ENCODE measurements at places on chromosomes 1 and 21.

GRCh38 chr21:44458971-44459711 lies 3.8 kb downstream of the LRRC3 start:
- no peak for DNase-seq

GRCh38 chr1:43446881-43447835 lies 6.6 kb downstream of the HYI start:
- no peak for DNase-seq

DNA sequence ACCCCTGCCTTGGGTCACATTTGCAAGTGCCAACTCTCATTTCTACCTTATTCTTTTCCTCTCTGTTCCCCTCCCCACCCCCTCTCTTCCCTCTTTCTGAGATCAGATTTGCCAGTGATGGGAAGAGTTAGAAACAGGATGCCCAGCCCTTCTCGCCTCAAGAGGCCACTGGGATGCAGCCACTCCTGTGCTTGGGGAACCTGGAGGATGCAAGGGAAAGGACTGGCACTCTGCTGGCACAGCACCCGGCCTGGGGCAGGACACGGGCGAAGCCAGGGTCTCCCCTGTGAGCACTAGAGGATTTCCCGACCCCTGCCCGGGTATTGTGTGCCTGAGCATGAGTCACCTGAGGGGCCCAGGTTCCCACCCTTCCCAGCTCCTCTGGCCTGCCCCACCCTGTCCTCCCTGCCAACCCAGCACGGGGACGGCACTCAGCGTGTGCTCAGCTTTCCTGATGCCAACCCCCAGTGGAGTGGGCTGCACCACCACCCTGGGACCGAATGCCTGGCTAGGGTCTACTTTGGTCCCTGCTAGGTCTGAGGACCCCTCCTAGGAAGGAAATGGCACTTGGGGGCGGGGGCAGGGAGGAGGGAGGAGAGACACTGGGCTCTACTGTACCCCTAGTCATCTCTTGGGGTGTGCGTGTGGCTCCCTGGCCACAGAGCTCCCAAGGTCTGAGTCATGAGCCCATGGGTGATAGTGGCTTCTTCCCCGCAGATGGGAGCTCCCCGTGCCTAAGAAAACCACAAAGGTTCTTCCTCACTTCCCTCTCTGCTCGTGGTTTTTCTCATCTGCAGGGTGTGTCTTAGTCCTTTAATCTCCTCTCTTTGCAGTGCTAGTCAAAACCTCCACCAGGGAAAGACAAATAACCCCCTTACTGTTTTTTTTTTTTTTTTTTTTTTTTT lies 12.4 kb downstream of the LMNA start:
- peak; percentile 93 for DNase-seq

DNA sequence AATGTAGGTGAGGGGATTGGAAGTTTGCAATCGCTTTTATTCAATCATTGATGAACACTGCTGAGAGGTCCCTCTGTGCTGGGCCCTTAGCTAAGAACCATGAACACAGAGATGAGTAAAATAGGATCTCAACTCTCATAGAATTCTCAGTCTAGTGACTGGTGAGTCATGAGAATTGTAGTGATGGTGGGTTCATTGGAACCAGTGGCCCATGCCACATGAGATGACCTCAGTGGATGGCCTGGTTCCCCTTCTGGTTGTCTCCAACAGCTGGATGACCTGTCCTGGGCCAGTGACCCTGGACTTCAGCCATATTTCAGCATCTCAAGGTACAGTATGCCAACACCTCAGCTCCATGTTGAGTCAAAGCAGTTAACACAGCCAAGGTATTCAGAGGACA lies 21.3 kb upstream of the S100A10 start:
- DNase-seq = no peak

DNA sequence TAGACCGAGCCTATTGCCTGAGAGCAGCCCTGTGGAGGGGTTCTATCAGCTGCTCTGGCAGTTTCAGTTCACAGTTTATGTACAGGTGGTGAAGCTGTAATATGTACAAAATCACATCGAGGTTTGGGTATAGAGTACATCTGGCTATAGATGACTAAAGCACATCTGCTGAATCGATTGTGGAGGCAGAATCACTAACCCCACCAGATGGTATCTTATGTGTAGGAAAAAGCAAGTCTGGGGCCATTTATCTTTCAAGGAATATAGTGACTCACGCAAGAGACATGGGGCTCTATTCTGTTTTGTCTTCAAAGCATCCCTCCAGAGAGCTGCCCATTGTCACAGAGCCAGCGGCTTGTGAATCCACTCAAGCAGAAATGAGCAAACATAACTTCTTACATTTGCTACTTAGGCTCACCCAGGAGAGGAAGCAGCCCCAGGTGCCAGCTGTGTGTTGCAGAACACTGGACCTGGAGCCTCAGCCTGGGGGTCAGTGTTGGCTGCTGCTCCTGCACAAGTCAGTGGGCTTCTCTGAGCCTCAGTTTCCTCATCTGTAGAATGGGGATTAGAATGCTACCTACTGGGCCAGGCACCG lies 21.3 kb downstream of the MIIP start:
- peak; percentile 88 for DNase-seq

GRCh38 chr1:117590273-117590925 lies 15.4 kb upstream of the TENT5C start:
- no peak for DNase-seq

- no peak for DNase-seq
Observed at GRCh38 chr1:82086739-82087138, 286.0 kb downstream of the ADGRL2 start.

- no peak for DNase-seq
Observed at GRCh38 chr1:223038288-223039006, 104.6 kb downstream of the TLR5 start.

DNA sequence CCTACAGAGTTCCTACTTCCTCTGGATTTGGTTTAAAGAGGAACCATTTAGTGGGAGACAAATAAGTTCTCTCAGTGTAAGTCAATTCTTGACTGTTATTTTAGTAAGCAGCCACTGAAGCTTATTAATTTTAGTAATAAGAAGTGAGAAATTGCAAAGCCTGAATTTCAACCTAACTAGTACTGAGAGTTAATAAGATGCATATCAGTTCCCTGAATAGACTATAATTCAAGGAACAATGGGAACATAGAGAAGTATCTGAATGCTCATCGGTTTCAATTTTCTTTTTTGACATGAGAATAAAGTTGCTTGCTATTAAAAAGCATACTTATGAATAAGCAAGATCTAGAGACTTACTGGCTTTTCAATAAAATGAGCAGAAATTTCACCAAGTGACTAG lies 8.0 kb upstream of the PPT1 start:
- no peak for DNase-seq

- no peak for DNase-seq
Observed at GRCh38 chr21:29726044-29726443, 213.8 kb downstream of the GRIK1 start.

DNA sequence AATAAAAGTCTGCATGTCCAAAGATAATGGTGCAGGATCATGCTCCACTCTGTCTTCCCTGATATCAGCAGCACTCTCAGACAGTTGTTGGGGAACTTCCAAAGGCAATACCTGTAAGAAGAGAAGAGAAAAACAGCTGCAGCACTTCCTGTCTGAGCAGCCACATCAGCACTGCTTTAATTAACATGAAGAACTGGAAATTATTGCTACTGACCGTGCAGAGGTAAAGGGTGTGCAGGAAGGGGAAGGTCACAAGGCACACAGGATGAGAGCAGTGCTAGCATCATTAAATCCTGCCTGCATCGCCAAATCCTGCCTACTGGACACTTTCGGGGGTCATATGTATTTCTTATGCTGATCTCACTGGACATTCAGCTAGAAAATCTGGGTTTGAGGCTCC lies 379.0 kb downstream of the LMX1A start:
- no peak for DNase-seq

- no peak for DNase-seq
Observed at GRCh38 chr1:99603699-99604560, 42.0 kb upstream of the PALMD start.

DNA sequence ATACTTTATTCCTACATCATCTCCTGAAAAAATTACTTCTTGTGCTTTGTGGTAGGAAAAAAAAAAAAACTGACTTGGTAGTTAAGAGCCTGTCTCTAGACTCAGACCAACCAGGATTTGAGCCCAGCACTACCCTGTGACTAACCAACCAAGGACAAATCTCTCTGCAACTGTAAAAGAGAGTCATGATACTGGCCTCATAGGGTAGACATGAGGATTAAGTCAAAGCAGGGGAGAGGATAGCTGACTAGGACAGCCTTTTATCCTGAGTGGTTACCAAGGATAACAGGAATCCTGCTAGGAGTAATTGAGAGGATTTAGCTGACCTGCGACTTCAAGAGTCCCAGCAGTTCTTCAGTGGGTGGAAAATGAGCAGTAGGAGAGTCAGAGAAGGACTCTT lies 112.8 kb downstream of the C1orf21 start:
- no peak for DNase-seq

DNA sequence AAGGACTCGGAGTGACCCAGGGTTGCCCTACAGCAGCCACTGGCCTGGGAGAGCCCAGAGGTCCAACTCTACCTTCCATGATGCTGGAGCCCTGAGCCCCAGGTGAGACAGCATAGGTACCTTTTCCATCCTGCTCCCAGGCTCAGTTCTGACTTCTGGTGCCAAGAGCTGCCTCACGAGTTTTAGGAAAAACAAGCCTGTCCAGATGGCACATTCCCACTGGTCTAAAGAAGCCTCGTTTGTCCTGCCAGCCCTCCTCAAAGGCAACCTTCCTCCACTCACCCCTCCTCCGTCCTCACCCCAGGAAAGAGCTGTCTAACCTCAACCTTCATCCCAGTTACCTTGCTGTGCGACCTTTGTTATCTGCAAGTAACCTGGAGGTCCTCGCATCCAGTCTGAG lies 53.5 kb upstream of the PRELP start:
- no peak for DNase-seq

DNA sequence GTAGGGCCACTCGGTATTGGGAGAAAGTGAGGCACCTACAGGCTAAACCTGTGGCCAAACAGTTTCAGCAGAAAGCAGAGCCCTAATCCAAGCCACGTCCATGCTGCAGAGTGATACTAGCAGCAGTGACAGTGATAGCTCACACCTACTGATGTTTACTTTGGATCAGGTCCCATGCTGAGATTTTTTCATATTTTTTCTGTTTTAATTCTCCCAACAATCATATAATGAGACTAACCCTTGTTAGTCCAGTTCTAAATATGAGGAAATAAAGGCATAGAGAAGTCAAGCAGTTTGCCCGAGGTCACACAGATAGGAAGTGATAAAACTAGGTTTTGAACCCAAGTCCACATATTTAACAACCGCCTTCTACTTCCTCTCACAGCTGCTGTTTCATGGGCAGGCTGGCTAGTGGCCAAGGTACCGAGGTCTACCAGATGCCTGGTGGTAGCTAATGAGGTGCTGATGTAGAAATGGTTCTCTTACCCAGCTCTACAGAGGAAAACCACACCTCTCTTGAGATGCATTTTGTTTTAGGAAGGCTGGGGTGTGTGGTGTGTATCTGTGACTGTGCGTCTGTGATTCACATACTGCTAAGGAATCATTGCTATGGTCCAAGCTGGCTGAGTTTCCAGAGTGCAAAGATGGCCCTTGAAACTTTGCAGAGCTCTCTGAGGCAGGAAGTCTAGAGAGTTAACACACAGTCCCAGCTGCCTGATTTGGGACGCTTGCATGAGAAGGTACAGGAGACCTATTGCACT lies 80.3 kb upstream of the ARTN start:
- peak; percentile 11 for DNase-seq

DNA sequence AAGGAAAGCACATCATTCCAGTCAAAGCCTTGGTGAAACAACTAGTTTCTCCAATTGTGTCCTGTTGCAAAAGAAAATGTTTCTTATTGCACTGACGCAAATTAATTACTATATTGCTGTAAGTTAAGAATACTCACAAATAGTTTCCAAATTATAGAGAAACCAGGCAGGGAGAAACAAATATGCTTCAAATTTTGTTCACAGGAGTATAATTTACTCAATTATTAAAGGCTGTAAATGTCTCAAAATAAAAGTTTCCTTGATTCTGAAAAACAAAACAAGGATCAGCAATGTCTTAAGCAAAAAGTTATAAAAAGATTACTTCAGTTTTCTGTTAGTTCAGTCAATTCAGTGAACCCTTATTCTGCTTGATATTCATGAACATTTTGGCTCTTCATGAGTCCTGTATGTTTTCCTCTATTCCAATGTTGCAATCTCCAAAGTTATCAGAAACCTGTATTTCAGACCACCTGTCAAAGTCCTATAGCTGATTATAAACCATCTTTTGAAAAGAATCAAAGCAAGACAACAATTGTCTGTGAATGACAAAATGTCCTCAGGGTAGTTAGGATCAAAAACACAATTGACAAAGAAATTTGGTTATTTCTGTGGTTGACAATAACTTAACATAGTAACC lies 11.7 kb upstream of the SYPL2 start:
- no peak for DNase-seq

- no peak for DNase-seq
Observed at GRCh38 chr1:6989212-6990159, 204.2 kb downstream of the CAMTA1 start.

DNA sequence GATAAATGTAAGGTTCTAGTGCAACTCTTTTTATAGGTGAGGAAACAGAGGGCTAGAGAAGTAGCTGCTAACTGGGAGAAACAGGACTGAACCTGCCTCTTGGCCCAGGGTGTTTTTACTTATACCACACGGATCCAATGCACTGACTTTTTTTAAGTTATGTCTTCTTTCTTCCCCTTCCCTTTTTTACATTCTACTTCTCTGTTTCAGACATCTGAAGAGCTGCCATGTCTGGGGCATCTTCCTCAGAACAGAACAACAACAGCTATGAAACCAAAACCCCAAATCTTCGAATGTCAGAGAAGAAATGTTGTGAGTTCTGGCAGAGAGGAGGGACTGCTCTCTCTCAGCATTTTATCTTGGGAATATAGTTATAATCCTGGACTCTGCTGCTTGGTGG lies 1.4 kb downstream of the PFKFB2 start:
- DNase-seq = no peak

- DNase-seq = peak; percentile 57
Observed at GRCh38 chr1:102191723-102192122, 195.0 kb upstream of the OLFM3 start.

- peak; percentile 60 for DNase-seq
Observed at GRCh38 chr1:109181085-109181806, 32.5 kb upstream of the SARS1 start.

DNA sequence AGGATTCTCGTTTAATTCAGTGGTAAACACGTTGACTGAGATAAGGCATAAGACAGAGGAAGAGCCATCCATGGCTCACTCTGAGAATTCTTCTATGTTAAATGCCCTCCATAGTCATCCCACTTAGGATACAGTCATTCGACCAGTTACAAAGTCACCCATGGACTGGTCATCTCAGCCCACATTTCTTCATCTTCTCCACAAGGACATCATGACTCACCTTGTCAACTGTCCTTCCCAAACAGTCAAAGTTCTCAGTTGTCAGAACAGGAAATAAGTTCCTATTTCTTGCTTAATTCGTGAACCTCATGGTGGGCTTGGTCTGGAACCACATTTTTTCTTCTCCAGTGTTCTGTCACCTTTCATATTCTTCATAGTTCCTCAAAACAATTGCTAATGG lies 133.2 kb downstream of the TGFB2 start:
- DNase-seq = no peak

- no peak for DNase-seq
Observed at GRCh38 chr1:219121679-219122078, 52.0 kb upstream of the LYPLAL1 start.

- no peak for DNase-seq
Observed at GRCh38 chr1:195763907-195764374, 844.3 kb downstream of the KCNT2 start.

Data from ACHN (cell line).